Esophagus muscularis mucosa (tissue), 4 donors: ENCODE measurements at places on chromosomes 12 and 14. TPM values are rescaled to one million over a fixed set of nuclear protein-coding genes. Genes with fewer than 3 reads are reported as not detected.

TMEM253 gene
- total RNA-seq: not detected

C3AR1 gene
- total RNA-seq: 9.1 TPM

CD163L1 gene
- total RNA-seq: 1.3 TPM

TUNAR gene
- not detected for total RNA-seq

GPR84 gene
- total RNA-seq: not detected

HHIPL1 gene
- 9.1 TPM for total RNA-seq

CIROP gene
- total RNA-seq: not detected

AP1G2 gene
- total RNA-seq: 22.0 TPM

CYP27B1 gene
- total RNA-seq: 0.32 TPM

CMA1 gene
- total RNA-seq: not detected

MTA1 gene
- 65.6 TPM for total RNA-seq
